ENCODE measurements at places on chromosomes 16 and 17.

- DNase-seq = no peak
Measured at GRCh38 chr17:7215652-7216180, 3.9 kb downstream of the DLG4 start.

- DNase-seq = no peak
Measured at GRCh38 chr17:78715000-78715771, 66.9 kb downstream of the CYTH1 start.

- DNase-seq = no peak
Measured at GRCh38 chr16:66512272-66513110, 37.4 kb downstream of the TK2 start.

DNA sequence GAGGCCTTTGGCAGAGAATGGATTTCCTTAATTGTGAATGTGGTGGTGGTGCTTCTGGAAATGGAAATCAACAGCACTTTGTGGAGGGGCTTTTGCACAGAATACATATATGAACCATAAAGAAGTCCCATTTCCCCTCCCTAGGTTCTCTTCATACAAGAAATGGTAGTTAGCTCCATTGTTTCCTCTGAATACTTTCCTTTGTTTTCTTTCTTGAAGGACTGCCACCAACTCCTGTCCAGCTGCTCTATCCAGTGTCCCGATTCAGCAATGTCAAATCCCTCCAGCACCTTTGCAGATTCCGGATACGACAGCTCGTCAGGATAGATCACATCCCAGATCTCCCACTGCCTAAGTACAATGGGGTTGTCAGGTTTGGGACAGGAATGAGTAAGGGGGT lies 33.2 kb upstream of the ARHGAP23 start:
- no peak for DNase-seq

GRCh38 chr16:87945351-87946042 lies 5.7 kb upstream of the BANP start:
- DNase-seq = peak; percentile 57

DNA sequence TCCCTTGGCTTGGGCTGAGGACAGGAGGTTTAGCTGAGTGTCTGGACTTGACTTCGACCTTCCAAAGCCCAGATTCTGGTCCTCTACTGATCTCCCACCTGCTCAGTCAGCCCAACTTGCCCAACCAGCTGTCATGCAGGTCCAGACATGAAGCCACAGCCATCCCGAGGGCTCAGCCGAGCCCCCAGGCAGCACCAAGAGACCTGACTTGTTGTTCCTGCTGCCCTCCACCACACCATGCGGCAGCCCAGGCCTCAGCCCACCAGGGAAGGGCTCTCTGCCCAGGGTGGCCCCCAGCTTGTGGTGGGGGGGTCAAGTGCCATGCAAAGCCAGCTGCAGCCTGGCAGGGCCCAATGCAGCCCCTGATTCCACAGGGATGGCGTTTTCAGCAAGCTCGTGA lies 17.2 kb upstream of the CACNG4 start:
- no peak for DNase-seq

- no peak for DNase-seq
Measured at GRCh38 chr17:48231995-48232959, 124.7 kb downstream of the SNX11 start.

GRCh38 chr16:86669937-86670749 lies 91.8 kb downstream of the FOXL1 start:
- DNase-seq = no peak
